Pancreas (tissue), 10 donors: ENCODE measurements at places on chromosomes 2 and 18. TPM values are rescaled to one million over a fixed set of nuclear protein-coding genes. Genes with fewer than 3 reads are reported as not detected.

- no peak for DNase-seq
These were observed 31.3 kb downstream of the PPM1B start for GRCh38 chr2:44200011-44200410.

DNA sequence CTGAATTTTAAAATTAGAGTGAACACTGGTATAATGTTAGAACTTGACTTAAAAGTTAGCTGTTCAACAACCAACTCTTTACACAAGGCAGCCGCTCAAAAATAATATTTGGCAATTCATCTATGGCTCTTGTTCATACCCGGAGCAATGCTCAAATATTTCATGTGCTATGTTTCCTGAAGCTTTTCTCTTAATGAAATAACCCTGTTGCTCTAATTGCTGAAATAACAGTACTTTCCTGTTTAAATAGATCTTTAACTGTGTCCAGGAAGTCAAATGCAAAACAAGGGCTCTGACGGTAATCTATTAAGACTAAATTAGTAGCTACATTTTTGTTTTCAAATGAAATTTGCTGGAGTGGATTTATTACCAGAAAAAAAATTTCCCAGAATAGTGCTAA, 33.7 kb downstream of the RFTN2 start:
- no peak for DNase-seq

DNA sequence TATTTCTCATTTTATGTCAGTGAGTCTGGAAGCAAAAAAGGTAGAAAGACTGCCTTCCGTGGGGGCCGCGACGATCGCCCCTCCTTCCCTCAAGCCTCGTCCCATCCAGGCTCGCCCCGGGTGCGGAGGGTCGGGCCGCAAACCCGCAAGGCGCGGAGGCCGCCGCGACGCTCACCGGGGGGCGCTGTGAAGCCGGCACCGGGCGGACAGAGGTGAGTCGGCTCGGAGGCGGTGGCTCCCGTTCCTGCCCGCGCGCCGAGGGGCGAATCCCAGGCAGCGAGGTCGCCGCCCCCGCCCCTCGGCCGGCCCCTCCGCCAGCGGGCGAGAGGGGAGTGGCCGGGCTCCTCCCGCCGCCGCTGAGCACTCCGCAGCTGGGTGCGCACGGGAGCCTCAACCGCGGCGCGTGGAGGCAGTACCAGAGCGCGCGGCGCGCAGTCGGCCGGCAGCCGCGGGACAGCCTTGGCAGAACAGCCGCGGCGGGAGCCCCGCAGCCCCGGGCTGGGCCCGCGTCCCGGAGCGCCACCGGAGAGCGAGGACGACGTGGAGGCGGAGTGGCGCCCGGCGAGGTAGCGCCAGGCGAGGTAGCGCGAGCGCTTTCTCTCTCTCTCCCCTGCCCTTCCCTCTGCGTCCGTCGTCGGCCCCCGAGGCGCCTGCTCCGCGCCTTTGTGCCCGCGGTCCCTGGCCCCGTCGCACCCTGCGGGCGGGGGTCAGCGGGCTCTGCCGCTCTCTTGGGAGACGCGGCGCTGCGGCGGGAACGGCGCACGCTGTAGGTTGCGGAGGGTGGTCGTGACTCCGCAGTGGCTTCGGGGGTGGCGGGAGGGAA, at the start of gene MYO1B:
MYO1B (plus strand) TSS at position 359 of the 823 bp plus-strand sequence. CDS start 31,492 bp downstream, outside the sequence.
- peak; percentile 88 for DNase-seq

GRCh38 chr2:43414586-43415135, 181.2 kb downstream of the THADA start:
- DNase-seq, result no peak

GRCh38 chr18:73990258-73990657, 157.4 kb downstream of the FBXO15 start:
- DNase-seq, result no peak

GRCh38 chr2:42960002-42960841, 167.8 kb upstream of the HAAO start:
- no peak for DNase-seq

- no peak for DNase-seq
These were observed 58.2 kb downstream of the COPS8 start for GRCh38 chr2:237143676-237144440.

DNA sequence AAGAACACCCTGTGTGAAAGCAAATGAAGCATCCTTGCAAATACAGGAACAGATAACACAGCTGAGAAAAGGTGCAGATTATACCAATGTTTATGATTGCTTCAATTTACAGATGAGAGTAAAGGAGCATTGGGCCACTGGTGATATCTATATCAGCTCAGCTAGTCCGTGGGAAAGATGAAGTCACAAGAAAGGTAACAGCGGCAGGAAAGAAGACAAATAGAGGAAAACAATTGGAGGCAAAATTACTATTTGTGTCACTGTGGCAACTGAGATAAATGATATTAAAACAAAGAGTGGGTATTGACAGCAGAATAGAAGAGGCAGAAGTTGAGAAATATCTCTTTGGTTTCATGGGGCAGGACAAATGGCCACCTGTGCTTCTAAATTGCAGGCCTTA, 121.2 kb upstream of the CAVIN2 start:
- DNase-seq, result no peak

Gene ANKRD53
- total RNA-seq, result 3.8 TPM

Gene RUFY4
- total RNA-seq, result 0.31 TPM

Gene CLEC4F
- total RNA-seq, result 0.12 TPM
